ENCODE measurements at places on chromosomes 2 and 18. TPM values are rescaled to one million over a fixed set of nuclear protein-coding genes. Genes with fewer than 3 reads are reported as not detected.

DNA sequence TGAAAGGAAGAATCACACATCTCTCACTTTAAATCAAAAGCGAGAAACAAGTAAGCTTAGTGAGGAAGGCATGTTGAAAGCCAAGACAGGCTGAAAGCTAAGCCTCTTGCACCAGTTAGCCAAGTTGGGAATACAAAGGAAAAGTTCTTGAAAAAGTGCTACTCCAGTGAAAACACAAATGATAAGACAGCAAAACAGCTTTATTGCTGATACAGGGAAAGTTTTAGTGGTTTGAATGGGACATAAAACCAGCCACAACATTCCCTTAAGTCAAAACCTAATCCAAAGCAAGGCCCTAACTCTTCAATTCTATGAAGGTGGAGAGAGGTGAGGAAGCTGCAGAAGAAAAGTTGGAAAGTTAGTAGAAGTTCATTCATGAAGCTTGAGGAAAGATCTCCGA lies 28.0 kb downstream of the LIMS1 start:
- no peak for DNase-seq
- H3K27me3 ChIP-seq = no peaks in the 10 kb centered on the region
- H3K36me3 ChIP-seq = no peaks in the 10 kb centered on the region

GRCh38 chr2:33214436-33214835 lies 262.0 kb upstream of the RASGRP3 start:
- no peak overlapping the region for H3K4me3 ChIP-seq
- H3K36me3 ChIP-seq = no peaks in the 10 kb centered on the region
- H3K27me3 ChIP-seq = no peaks in the 10 kb centered on the region
- H3K4me1 ChIP-seq = peaks cover 15% of the 10 kb centered on the region
- peak overlapping the region; percentile 100 for H3K27ac ChIP-seq

GRCh38 chr2:216493334-216493685 lies 5.3 kb upstream of the RPL37A start:
- H3K27ac ChIP-seq = no peak overlapping the region
- no peak for DNase-seq
- H3K4me3 ChIP-seq = no peak overlapping the region

GRCh38 chr18:47036298-47036874 lies 965 bp upstream of the ELOA2 start:
- H3K36me3 ChIP-seq = no peaks in the 10 kb centered on the region
- H3K27me3 ChIP-seq = no peaks in the 10 kb centered on the region
- H3K4me1 ChIP-seq = no peaks in the 10 kb centered on the region
- H3K4me3 ChIP-seq = no peak overlapping the region
- H3K27ac ChIP-seq = no peak overlapping the region

GRCh38 chr2:12463189-12463588 lies 253.5 kb upstream of the TRIB2 start:
- DNase-seq = no peak
- H3K4me3 ChIP-seq = no peak overlapping the region
- H3K36me3 ChIP-seq = no peaks in the 10 kb centered on the region
- H3K27ac ChIP-seq = no peak overlapping the region

DNA sequence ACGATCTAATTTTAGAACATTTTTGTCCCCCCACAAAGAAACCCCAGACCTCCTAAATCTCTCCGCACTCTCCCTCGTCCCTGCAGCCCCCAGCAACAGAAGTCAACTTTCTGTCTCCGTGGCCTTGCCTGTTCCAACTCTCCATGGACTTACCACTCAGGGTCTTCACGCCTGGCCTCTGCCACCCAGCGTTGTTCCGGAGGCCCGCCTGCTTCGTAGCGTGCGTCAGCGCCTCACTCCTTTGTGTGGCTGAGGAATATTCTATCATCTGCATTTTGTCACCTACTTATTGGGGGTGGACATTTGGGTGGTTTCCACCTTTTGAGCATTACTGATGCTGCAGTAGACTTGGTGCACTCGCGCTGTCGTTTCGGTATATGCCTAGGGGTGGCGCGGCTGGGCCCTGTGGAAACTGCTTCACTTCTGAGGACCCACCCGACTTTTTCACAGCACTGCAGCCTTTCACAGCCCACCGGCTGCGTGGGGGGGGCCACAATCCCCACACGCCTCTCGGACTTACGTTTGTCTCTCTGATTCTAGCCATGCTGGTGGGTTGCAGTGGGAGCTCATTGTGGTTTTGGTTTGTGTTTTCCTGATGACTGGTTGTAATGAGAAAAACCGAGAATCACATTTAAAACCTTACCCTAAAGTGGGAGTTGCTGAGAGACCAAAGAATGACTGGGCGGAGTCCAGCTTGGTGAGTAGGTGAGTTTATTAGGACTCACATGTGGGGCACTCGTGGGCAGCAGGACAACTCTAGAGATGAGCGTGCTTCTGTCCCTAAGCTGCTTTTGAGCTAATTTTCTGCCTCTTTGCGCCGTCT lies 1.4 kb upstream of the HSBP1L1 start:
- H3K36me3 ChIP-seq = no peaks in the 10 kb centered on the region
- no peak overlapping the region for H3K4me3 ChIP-seq
- no peaks in the 10 kb centered on the region for H3K4me1 ChIP-seq
- no peak overlapping the region for H3K27ac ChIP-seq
- no peaks in the 10 kb centered on the region for H3K27me3 ChIP-seq

AKAIN1 gene
- total RNA-seq = not detected

FBXO48 gene
- 1.0 TPM for total RNA-seq

SLC40A1 gene
- 48.8 TPM for total RNA-seq

GPAT2 gene
- total RNA-seq = 4.8 TPM

All from aorta (tissue), 5 donors.